ENCODE measurements at places on chromosomes 1 and 21.

DNA sequence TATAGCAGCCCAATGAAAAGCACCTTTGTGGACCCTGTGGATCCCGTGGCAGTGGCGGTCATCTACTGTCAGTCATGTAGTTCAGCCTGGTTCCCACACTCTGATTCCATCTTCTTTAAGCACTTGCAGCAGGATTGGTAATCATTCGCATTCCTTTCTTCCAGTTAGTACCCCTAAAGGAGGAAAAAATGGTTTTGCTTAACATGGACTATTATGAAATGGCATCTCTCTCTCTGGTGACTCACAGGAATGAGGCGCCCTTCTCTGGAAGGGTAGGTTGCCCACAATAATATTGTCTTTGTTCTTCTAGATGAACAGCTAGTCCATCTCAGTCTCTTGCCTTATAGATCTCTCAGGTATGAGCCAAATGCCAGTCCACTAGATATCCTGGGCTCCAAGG is 127.9 kb upstream of the MROH9 start:
- DNase-seq = no peak

- DNase-seq = no peak
Measured at GRCh38 chr1:165842671-165843129, 15.3 kb downstream of the UCK2 start.

- no peak for DNase-seq
Measured at GRCh38 chr1:17979815-17980214, 127.8 kb upstream of the IGSF21 start.

- DNase-seq = no peak
Measured at GRCh38 chr21:18518054-18518481, 114.5 kb upstream of the TMPRSS15 start.

GRCh38 chr21:25569084-25569483 is 38.2 kb downstream of the MRPL39 start:
- no peak for DNase-seq
